ENCODE measurements at places on chromosomes 12 and 14. TPM values are rescaled to one million over a fixed set of nuclear protein-coding genes. Genes with fewer than 3 reads are reported as not detected.

- DNase-seq = no peak
Measured at GRCh38 chr12:232731-233614, 19.0 kb upstream of the SLC6A12 start.

DNA sequence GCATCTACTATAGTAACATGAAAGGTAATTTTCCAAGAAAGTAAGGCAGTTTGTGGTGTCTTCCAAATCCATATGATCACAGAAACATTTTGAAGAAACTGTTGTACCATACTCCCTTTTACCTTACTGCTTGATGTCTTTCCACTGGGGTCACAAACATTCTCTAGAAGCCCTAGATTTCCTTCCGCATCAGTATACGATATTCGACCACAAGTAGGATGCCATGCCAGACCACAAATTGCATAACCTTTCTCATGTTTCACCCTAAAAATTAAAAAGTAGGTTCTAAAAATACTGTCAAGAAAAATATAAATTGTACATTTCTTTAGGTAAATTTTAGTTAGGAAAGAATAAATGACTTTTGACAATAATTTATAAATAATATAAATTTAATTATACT lies 26.5 kb downstream of the WDHD1 start:
- DNase-seq = no peak

- no peak for DNase-seq
Measured at GRCh38 chr12:69275471-69275891, 36.1 kb downstream of the CPSF6 start.

DNA sequence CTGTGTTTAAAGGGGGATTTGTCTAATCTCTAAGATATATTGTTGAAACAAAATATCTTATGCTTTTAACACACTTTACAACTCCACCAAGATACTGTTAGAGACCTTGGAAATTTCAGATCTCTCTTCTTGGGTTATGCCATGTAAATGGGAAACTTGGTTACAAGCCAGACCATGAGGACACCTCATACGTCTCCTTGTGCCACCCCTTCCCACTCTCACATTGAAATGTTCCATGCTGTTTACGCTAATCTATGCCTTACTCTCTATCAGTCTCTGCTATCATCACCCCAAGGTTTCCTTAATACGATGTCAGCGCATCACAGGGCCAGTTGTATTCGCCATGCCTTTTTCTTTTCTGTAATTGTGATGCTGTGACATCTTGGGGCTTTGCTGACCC lies 13.4 kb upstream of the DEGS2 start:
- no peak for DNase-seq

DNA sequence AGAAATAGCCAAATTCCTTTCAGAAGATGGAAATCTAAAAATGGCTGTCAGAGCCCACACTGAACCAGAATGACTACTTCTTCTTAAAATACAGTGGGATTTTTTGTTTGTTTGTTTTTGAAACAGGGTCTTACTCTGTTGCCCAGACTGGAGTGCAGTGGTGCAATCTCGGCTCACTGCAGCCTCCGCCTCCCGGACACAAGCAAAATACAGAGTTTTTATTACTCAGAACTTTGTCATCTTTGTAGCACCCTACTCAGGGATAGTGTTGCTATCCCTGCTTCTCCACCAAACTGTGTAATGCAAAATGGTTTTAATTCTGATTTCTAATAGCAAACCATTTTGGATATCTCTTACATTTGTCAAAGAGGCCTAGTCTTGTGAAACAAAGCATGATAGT lies 16.4 kb downstream of the ZNF410 start:
- no peak for DNase-seq

DNA sequence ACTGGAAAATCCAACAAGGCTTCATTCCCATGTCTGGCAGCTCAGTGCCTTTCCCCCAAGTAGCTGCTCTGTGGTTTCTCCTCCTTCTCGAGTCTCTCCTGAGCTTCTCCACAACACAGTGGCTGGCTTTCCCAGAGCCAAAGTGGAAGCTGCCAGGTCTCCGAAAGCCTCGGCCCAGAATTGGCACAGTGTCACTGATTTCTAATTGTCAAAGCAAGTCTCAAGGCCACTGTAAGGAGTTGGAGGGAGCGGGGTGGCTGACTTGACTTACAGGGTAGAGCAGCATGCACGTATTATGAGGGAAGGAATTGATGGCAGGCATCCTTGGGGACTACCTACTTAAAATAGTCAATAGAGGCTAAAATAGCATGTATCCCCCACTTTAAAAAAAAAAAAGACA lies 6.7 kb upstream of the CPNE8 start:
- DNase-seq = no peak

DNA sequence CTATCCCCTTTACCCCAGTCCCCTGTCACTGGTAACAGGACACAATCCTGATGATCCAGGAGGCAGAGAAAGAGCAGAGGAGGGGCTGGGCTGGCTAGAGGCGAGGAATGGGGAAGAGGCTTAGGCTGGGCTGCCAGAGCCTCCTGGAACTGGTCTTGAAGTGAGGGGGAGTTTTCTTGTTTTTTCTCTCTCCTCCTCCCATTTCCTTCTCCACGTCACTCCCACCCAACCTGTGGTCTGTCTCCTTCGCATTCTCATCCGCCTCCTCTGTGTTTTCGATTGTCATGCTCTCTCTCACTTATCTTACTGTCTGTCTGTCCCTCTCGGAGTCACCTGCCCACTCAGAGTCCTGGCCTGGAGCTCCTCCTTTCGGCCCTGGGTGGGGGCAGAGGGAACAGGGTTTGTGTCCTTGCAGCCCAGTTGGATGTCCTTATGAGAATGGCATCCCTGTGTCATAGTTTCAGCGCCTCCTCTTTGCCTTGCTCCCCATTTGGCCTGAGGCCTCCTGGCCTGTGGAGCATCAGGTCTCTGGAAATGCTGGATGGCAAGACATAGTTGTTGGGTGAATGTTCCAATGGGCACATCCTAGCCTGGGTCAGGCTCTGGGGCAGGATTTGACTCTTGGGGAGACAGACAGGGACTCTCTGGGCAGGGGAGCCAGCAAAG lies 3.4 kb upstream of the KRT80 start:
- no peak for DNase-seq

GRCh38 chr12:71565535-71565934 lies 98.1 kb downstream of the ZFC3H1 start:
- no peak for DNase-seq

DNA sequence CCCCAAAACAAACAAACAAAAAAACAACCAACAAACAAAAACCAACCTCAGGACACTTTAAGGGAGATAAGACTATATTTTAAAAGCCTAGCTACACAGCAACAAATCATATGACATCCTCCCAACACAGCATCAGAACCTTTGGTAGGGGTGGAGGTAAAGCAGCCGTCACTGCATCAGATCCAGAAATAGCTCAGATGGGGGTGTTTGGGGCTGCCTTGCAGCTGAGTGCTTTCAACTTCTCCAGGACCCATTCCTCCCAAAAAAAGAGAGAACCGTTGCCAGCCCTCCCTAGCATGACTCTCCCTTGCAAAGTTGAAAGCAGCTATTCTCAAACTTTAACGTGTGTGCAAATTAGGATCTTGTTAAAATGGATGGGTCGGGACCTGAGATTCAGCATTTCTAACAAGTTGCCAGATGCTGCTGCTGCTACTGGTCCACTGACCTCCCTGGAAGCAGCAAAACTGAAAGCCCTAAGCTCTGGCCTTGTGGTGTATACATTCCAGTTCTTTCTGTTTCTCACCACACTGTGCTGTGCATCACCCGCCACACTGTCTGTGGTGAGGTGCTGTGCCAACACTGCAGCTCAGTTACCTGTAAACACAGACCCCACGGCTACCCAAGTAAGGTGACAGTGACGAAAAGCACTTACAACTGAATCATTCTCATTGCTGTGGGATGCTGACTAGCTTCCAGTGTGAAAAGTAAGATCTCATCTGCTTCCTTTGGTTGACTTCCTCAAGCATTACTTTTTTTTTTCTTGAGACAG lies 54.0 kb downstream of the SLC38A1 start:
- no peak for DNase-seq

GRCh38 chr14:74951443-74952179 lies 3.8 kb downstream of the PGF start:
- no peak for DNase-seq

DNA sequence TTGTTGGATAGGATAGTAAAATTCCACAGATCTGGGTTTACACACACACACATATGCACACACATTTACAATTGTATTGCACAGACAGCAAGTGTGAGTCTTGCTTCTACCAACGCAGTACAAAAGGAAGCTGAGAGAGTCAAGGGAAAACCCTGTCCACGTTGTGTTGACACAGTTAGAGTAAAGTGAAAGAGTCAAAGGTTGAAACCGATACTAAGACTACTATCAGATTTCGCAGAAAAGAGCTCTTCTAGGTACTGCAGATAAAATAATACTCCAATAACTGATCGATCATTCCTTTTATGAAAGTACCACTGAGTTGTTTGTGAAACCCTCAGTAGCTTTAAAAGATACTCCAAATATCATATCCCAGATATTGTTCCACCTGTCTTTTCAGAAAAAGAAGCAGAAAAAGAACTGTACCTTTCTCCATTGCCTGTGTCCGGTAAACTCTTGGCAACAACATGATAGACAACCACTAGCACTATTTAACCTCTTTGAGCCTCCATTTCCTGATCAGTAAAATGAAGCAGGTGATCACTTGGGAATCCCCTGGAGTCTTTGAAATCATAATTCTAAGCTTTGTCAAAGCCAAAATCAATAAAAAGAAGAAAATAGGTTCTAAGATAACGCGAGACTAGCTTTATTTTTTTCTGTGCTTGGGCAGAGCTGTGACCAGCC lies 224.6 kb upstream of the FOXN3 start:
- DNase-seq = no peak

DNA sequence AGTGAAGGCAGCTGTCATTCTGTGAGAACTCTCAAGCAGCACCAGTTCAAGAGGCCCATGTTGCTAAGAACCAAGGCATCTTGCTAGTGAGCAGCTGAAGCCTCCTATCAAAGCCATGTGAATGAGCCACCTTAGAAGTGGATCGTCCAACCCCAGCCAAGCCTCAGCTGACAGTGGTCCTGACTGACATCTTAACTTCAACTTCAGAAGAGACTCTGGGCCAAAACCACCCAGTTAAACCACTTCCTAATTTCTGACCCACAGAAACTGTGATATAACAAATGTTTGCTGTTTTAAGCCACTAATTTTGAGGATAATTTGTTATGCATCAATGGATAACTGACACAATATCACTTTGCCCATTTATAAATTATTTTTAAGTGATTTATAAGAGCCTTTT lies 256.0 kb downstream of the RPAP3 start:
- DNase-seq = no peak

GRCh38 chr14:83883732-83884131 lies 1646.2 kb upstream of the FLRT2 start:
- no peak for DNase-seq

DNA sequence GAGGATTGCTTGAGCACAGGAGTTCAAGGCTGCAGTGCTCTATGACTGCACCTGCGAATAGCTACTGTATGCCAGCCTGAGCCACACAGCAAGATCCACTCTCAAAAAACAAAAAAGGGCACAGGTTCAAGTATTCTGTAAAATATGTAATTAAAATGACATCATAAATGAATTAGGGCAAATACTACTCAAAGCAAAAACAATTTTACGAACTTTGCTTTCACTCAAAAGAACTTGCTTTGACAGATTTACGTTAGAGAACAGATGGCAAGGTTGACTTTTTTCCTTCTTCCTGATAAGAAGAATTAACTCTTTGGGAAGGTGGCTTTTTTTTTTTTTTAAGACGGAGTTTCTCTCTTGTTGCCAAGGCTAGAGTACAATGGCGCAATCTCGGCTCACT lies 44.0 kb upstream of the EAPP start:
- DNase-seq = no peak

- no peak for DNase-seq
Measured at GRCh38 chr14:91980157-91980556, 32.7 kb upstream of the FBLN5 start.

GRCh38 chr12:119807380-119807779 lies 69.7 kb downstream of the CIT start:
- DNase-seq = no peak

- DNase-seq = no peak
Measured at GRCh38 chr12:71139153-71139735, 18.6 kb downstream of the TSPAN8 start.

DNA sequence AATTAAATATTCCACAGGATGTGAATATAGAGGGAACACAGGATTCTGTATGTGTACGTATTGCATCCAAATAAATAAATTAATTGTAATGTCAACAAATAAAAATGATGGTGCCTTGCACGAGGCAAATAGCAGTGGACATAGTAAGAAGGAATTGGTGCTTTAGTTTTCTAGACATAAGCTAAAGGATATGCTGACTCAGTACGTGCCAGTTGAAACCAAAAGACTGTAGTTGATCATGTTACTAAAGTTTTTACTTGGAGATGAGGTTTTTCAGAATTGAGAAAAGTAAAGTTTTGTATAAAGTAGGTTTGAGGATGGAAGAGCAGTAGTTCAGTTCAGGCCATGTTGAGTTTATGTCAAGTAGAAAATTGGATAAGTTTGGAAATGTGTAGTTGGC lies 807.2 kb downstream of the SLC16A7 start:
- DNase-seq = no peak

GRCh38 chr14:61607570-61608244 lies 87.6 kb upstream of the HIF1A start:
- no peak for DNase-seq

GRCh38 chr14:21326972-21327371 lies 47.1 kb downstream of the RPGRIP1 start:
- DNase-seq = no peak

- DNase-seq = no peak
Measured at GRCh38 chr12:130147875-130148596, 14.2 kb upstream of the FZD10 start.

- DNase-seq = peak; percentile 35
Measured at GRCh38 chr12:49331380-49332222, 5.4 kb downstream of the C1QL4 start.

SLIRP gene
- 53.2 TPM for total RNA-seq

TMEM30B gene
- 10.4 TPM for total RNA-seq

WIF1 gene
- 17.3 TPM for total RNA-seq

DIO3 gene
- total RNA-seq = 1.7 TPM

ITFG2 gene
- total RNA-seq = 21.1 TPM

GTF2A1 gene
- 27.3 TPM for total RNA-seq

OR11H12 gene
- total RNA-seq = not detected

CYP46A1 gene
- total RNA-seq = 2.0 TPM

UTP20 gene
- 14.7 TPM for total RNA-seq

WNT1 gene
- not detected for total RNA-seq

MLF2 gene
- 76.3 TPM for total RNA-seq

All from skin of body (tissue), 3 donors.